Thoracic aorta (tissue), 2 donors: ENCODE measurements at places on chromosomes 12 and 14.
A peak's percentile ranks its signal among the peaks of the same experiment; 100 is the strongest.

DNA sequence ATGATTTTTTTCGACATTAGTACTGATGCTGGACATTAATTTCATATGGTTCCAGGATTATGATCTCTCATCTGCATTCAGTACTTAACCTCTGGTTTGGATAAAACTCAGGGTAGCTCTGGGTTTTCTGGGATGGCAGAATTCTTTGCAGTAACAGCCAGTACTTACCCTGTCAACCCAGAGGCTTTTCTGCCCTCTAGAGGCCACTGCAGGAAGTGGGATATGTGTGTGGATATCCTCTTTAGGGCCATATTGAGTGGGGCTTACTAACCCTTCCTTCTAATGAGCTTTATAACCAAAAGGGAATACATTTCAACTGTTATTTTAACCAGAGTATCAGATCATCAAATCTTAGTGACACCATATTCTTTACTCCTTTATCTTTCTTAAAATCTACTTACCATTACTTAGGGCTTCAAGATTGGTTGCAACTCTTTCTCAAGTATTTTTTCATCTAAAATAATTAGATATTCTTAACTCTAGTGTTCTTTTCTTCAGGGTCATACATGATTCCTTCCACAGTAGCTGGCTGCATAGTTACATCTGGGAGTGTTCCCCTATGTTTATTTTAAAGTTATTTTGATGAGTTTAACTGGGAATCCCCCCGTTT is 488.0 kb upstream of the STXBP6 start:
- H3K27me3 ChIP-seq = no peaks in the 10 kb centered on the region
- no peak overlapping the region for H3K4me3 ChIP-seq
- H3K27ac ChIP-seq = no peak overlapping the region
- H3K36me3 ChIP-seq = no peaks in the 10 kb centered on the region
- DNase-seq = no peak

GRCh38 chr14:61350427-61351270 is 29.3 kb downstream of the PRKCH start:
- DNase-seq = no peak
- H3K36me3 ChIP-seq = no peaks in the 10 kb centered on the region
- no peaks in the 10 kb centered on the region for H3K4me1 ChIP-seq

GRCh38 chr14:80636071-80636470 is 305.5 kb downstream of the CEP128 start:
- no peaks in the 10 kb centered on the region for H3K4me1 ChIP-seq
- no peak for DNase-seq
- H3K27ac ChIP-seq = no peak overlapping the region

- H3K27ac ChIP-seq = no peak overlapping the region
- peaks cover 23% of the 10 kb centered on the region for H3K36me3 ChIP-seq
- no peak overlapping the region for H3K4me3 ChIP-seq
- H3K27me3 ChIP-seq = no peaks in the 10 kb centered on the region
Observed at GRCh38 chr14:64000749-64001148, 147.9 kb downstream of the SYNE2 start.

DNA sequence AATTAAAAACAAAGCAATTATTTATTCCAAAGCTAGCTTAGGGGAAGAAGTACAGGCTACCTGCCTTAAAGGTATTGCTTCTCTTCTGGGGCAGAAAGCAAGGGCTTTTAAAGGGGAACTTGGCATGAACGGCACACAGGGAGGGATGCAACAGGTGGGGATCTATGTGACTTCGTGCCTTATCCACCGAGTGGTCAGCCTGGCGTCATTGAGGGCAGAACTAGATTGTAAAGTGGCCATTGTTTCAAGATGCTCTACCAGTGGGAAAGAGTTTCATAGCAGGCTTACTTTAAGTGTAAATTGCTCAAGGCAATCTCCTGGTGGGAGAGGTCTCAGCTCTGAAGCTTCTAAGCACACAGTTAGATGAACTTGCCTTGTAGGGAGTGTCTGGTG is 360.4 kb downstream of the ATP23 start:
- no peaks in the 10 kb centered on the region for H3K4me1 ChIP-seq
- no peaks in the 10 kb centered on the region for H3K27me3 ChIP-seq
- no peak overlapping the region for H3K4me3 ChIP-seq
- H3K36me3 ChIP-seq = no peaks in the 10 kb centered on the region

GRCh38 chr14:60636879-60637478 is 12.3 kb downstream of the SIX1 start:
- H3K27me3 ChIP-seq = peaks cover 14% of the 10 kb centered on the region
- DNase-seq = no peak
- peaks cover 12% of the 10 kb centered on the region for H3K4me1 ChIP-seq
- no peaks in the 10 kb centered on the region for H3K36me3 ChIP-seq

DNA sequence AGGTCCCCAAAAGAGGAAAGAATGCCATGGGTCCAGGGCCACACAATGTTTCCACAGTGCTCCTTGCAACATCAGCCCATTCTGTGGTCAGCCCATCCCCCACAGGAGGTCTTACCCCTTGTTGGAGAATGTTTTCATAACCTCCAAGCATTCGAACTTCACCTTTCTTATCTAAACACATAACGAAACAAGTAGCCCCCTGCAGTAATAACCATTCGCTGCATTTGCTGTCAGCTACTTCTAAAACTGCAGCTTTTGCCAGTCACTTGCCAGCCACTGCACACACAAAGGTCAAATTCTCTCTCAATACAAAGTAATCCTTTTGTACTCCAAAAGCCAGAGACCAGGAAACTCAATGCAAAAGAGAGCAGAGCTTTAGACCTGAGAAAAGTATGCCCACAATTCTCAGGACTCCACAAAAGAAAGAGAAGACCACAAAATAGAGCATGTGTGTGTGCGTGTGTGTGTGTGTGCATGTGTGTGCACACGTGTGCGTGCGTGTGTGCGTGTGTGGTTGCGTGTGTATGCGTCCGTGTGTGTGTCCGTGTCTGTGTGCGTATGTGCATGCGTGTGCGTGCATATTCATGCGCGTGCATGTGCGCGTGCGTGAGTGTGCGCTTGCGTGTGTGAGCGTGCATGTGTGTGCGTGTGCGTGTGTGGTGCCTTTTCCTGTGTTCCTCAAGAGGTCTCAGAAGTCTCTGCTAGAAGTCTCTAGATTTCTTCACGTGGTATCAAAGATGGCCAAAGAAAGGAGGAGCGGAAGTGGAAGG is 31.7 kb upstream of the NINJ2 start:
- H3K36me3 ChIP-seq = no peaks in the 10 kb centered on the region
- no peaks in the 10 kb centered on the region for H3K27me3 ChIP-seq
- no peaks in the 10 kb centered on the region for H3K4me1 ChIP-seq
- H3K4me3 ChIP-seq = no peak overlapping the region
- no peak for DNase-seq

GRCh38 chr12:6644257-6644596 is 3.0 kb downstream of the ACRBP start:
- peaks cover 7% of the 10 kb centered on the region for H3K4me1 ChIP-seq
- H3K4me3 ChIP-seq = no peak overlapping the region
- H3K36me3 ChIP-seq = no peaks in the 10 kb centered on the region
- no peak overlapping the region for H3K27ac ChIP-seq
- H3K27me3 ChIP-seq = no peaks in the 10 kb centered on the region

GRCh38 chr12:22578328-22578727 is 34.0 kb upstream of the C2CD5 start:
- H3K36me3 ChIP-seq = no peaks in the 10 kb centered on the region
- H3K4me3 ChIP-seq = no peak overlapping the region

GRCh38 chr14:89544636-89545301 is 127.7 kb upstream of the FOXN3 start:
- no peak overlapping the region for H3K4me3 ChIP-seq
- no peak for DNase-seq
- H3K36me3 ChIP-seq = no peaks in the 10 kb centered on the region
- H3K4me1 ChIP-seq = no peaks in the 10 kb centered on the region
- no peak overlapping the region for H3K27ac ChIP-seq
- no peaks in the 10 kb centered on the region for H3K27me3 ChIP-seq

- H3K36me3 ChIP-seq = no peaks in the 10 kb centered on the region
- H3K4me3 ChIP-seq = no peak overlapping the region
- H3K27me3 ChIP-seq = no peaks in the 10 kb centered on the region
- no peak for DNase-seq
Observed at GRCh38 chr12:19726122-19726521, 286.8 kb downstream of the AEBP2 start.

GRCh38 chr14:73913256-73913655 is 26.6 kb downstream of the ZNF410 start:
- H3K27ac ChIP-seq = no peak overlapping the region
- peaks cover 17% of the 10 kb centered on the region for H3K36me3 ChIP-seq
- no peak overlapping the region for H3K4me3 ChIP-seq
- no peak for DNase-seq

DNA sequence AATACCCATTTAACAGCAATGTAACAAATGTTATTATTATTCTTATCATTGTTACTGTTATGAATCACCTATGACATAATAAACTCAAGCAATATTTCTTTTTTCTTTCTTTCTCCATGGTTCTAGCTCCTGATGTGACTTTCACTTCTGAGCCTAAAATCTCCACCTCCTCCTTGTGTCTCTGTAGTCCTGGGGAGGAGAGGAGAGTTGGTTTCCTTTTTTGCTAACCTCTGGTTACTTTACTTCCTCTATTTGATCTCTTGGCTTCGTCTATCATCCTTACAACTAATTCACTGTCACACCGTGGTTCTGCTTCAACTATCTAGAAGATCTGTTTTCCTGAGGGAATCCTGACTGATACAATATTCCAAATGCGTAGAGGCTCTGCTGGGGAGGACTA is 456.6 kb downstream of the VRK1 start:
- no peak overlapping the region for H3K4me3 ChIP-seq
- H3K27me3 ChIP-seq = no peaks in the 10 kb centered on the region
- no peaks in the 10 kb centered on the region for H3K36me3 ChIP-seq

DNA sequence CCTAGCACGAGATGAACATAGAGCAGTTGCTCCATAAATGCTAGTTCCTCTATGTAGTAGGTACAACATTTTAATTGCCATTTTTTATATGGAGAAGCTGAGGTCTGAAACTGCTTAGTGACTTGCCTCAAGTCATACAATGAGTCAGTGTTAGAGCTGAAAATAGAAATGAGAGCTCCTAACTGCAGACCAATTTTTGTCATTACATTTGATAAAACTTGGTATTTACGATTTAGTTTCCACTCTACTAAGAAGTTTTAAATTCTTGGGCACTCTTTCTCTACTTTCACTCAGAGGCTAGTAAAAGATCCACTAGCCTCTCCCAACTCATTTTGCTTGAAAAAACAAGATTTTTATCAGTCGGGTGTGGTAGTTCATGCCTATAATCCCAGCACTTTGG is 8.1 kb upstream of the TMED10 start:
- no peak for DNase-seq
- H3K4me3 ChIP-seq = peak overlapping the region; percentile 36
- no peaks in the 10 kb centered on the region for H3K36me3 ChIP-seq
- H3K4me1 ChIP-seq = peaks cover 38% of the 10 kb centered on the region
- peak overlapping the region; percentile 86 for H3K27ac ChIP-seq

DNA sequence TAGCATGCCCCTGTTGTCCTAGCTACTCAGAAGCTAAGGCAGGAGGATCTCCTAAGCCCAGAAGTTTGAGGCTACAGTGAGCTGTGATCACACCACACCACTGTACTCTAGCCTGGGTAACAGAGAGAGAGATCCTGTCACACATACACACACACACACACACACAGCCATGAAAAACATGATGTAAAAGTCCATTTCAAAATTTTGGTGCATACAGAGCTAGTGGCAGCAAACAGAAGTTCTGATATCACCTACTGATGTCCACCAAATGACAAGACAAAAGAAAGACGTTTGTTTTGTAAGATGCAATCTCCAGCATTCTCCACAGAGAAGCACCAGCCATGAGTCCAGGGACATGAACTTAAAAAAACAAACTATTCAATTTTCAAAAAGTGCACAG is 15.9 kb downstream of the AREL1 start:
- H3K4me1 ChIP-seq = peaks cover 28% of the 10 kb centered on the region
- no peak for DNase-seq
- H3K36me3 ChIP-seq = no peaks in the 10 kb centered on the region
- no peak overlapping the region for H3K27ac ChIP-seq

GRCh38 chr14:68795597-68796417 is 2.9 kb upstream of the ZFP36L1 start:
- no peaks in the 10 kb centered on the region for H3K36me3 ChIP-seq
- H3K4me1 ChIP-seq = peaks cover 10% of the 10 kb centered on the region
- H3K27me3 ChIP-seq = no peaks in the 10 kb centered on the region
- no peak for DNase-seq
- H3K27ac ChIP-seq = peak overlapping the region; percentile 100

DNA sequence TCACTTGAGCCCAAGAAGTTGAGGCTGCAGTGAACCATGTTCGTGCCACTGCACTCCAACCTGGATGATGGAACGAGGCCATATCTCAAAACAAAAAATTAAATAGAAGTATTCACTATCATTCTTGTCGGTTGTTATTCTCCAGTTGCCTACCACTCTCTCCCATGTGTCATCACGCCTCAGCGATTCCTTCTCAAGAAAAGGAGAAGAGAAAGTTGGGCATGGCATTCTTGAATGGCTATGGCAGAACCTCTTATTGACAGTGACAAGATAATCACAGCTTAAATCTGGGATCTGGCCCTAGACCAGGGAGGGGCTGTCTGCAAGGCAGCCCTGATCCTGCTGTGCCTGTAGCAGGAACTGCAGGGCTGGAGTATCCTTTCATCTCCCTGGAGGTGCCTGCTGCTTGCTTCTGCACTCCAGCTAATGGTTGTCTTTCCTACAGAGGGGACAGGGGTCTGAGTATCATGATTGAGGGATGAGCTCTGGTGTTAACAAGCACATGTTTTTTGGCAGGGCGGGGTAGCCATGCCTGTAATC is 12.8 kb upstream of the MLEC start:
- H3K4me3 ChIP-seq = no peak overlapping the region
- no peaks in the 10 kb centered on the region for H3K27me3 ChIP-seq
- H3K27ac ChIP-seq = no peak overlapping the region
- peaks cover 5% of the 10 kb centered on the region for H3K4me1 ChIP-seq
- DNase-seq = no peak

DNA sequence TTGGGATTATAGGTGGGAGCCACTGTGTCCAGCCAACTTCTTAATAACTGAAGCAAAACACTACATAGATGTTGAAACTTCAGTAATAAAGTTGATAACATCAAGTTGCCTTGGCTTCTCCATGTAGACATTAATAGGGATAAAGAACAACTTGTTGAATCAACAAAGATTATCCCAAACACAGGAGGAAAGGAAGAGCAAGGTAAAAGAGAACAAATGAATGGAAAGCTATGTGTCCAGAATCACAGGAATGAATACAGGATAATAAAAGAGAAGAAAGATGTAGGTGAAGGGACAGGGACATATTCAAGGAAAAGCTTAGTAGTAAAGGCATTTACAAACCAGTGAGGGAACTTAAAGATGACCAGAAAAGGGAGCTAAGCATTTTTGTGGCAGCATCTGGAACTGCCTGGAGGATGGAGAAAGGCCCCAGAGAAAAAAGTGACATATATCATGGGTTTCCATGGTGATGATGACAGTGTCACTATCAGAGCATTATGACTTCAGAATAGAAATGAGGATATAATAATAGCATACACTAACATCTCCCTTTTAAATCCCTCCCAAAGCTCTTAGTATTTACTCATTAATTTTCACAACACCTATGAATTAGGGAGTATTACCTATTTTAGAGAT is 24.0 kb upstream of the MDM1 start:
- H3K27me3 ChIP-seq = no peaks in the 10 kb centered on the region
- no peaks in the 10 kb centered on the region for H3K36me3 ChIP-seq
- H3K4me3 ChIP-seq = no peak overlapping the region
- no peak overlapping the region for H3K27ac ChIP-seq
- H3K4me1 ChIP-seq = no peaks in the 10 kb centered on the region
- DNase-seq = no peak

GRCh38 chr12:92551853-92552397 is 150.9 kb upstream of the PLEKHG7 start:
- DNase-seq = no peak
- peaks cover 16% of the 10 kb centered on the region for H3K4me1 ChIP-seq
- H3K36me3 ChIP-seq = no peaks in the 10 kb centered on the region
- no peak overlapping the region for H3K27ac ChIP-seq
- no peaks in the 10 kb centered on the region for H3K27me3 ChIP-seq
